Neural progenitor cell (in vitro differentiated cells): ENCODE measurements at places on chromosomes 2 and 18.
A peak's percentile ranks its signal among the peaks of the same experiment; 100 is the strongest.

DNA sequence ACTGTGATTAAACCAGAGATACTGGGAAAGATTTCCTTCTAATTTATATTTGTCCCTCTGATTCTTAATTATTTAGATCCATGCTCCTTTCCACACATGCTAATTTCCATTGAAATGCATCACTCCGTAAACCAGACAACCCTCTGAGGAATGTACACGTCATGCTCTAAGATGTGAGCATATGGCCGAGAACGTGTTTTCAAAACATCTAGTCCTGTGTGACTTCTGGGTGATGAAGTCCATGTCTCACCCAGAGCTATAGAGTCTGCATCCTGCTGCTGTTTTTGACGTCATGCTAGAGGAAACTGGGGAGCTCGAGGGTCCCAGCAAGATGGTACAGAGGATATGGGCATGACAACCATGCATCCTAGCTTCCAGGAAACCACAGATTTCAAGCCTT lies 53.6 kb downstream of the CAPN13 start:
- DNase-seq: no peak

- DNase-seq: no peak
Measured at GRCh38 chr2:233446606-233447305, 92.5 kb downstream of the DGKD start.

DNA sequence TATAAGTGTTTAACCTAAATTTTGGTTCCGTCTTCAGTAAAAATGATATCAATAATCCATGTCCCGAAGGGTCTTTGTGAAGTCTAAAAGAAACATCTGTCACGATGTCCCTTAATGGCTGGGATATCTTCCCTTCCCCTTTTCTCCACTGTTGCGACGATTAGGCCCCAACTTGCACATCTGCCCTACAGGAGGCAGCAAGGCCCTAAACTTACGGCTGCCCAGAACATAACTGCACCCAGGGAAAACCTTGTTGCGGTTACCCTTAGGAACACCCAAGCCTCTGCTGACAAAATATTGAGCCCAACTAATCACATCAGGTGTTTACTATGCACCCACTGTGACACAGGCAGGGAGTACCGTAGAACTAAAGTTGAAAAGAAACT lies 1.3 kb upstream of the SMAD2 start:
- DNase-seq: peak; percentile 78

DNA sequence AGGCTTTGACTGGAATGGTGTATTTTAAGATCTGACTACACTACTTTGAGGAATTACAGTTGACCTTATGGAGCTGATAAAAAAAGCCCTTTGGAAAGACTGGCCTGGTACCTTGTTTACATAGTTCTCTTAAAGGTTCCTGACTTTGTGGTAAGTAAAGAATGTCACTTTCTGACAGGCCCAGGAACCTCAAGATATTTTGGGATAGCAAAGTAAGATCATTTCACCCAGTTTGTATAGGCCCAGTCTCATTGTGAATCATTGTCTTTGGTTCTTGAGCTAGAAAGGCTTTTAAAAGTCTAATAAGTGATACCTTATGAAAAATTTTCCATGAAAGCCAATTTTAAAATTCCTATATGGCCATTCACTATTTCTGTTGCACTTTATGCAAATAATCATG lies 316.3 kb upstream of the LRRTM4 start:
- no peak for DNase-seq

DNA sequence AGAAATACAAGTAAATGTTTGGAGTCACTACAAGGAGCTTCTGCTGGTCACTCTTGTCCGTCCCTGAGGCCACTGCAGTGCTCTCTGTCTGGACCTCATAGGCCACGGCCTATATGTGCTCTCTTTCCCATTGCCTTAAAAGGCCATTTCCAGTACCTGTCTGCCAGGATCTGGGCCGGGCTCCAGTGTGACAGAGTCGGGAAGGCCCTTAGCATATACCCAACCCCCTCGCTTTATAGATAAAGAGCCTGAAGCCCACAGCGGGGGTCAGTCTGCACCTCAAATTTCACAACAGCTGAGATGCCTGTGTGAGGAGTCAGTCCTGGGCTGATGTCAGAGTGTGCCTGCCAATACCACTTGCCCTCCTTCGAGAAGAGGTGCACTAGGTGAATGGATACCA lies 39.9 kb downstream of the ADD2 start:
- DNase-seq: no peak

DNA sequence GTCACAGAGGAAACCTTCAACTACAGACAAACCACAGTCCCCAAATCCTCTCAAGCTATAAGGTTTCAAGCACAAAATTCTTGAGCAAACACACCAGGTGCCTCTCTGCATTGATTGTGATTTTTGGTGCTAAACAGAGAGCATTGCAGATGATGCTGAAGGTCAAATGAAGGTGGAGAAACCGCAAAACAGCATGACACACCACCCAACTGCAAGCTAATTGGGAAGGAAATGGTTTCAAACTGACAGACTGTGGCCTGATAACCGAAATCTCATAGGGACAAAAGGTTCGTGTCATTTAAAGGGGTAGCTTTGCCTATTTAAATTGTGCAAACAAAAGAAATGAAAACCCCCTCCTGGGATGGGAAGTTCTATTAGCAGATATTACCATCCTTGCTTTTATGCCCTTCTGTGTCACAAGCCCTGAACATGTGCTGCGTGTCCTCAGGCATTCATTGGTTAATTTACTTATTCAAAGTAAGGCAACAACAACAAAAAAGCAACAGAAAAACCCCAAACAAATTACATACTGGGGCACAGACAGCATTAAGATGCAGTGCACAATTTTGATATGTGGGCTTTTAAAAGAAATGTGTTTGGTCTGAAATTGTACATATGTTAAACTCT lies 154.9 kb downstream of the AQP4 start:
- DNase-seq: no peak

- DNase-seq: no peak
Measured at GRCh38 chr2:10879624-10880585, 31.8 kb upstream of the KCNF1 start.

GRCh38 chr2:186718903-186719302 lies 25.0 kb downstream of the FAM171B start:
- DNase-seq: peak; percentile 44

- no peak for DNase-seq
Measured at GRCh38 chr2:33655626-33656320, 56.7 kb upstream of the FAM98A start.

DNA sequence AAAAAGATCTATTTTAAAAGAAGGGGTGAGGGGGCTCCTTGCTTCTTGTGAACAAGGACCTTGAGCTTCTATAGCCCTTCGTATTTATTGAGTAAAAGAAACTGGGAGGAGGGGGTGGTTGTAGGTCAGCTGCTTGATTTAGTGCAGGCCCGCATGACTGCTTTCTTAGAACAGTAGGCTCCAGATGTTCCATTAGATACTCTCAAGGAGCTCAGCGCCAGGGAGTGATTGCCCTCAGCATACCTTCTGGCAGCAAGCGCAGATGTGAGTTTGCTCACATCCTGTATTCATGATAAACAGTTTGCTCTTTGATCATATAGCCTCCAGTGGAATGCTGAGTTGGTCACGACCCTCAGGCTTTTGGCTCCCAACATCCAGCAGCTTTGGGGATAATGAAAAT lies 108.9 kb upstream of the XPO1 start:
- no peak for DNase-seq

GRCh38 chr2:196384729-196385128 lies 213.4 kb upstream of the STK17B start:
- no peak for DNase-seq

GRCh38 chr18:76757335-76757734 lies 65.0 kb upstream of the ZNF236 start:
- DNase-seq: no peak

DNA sequence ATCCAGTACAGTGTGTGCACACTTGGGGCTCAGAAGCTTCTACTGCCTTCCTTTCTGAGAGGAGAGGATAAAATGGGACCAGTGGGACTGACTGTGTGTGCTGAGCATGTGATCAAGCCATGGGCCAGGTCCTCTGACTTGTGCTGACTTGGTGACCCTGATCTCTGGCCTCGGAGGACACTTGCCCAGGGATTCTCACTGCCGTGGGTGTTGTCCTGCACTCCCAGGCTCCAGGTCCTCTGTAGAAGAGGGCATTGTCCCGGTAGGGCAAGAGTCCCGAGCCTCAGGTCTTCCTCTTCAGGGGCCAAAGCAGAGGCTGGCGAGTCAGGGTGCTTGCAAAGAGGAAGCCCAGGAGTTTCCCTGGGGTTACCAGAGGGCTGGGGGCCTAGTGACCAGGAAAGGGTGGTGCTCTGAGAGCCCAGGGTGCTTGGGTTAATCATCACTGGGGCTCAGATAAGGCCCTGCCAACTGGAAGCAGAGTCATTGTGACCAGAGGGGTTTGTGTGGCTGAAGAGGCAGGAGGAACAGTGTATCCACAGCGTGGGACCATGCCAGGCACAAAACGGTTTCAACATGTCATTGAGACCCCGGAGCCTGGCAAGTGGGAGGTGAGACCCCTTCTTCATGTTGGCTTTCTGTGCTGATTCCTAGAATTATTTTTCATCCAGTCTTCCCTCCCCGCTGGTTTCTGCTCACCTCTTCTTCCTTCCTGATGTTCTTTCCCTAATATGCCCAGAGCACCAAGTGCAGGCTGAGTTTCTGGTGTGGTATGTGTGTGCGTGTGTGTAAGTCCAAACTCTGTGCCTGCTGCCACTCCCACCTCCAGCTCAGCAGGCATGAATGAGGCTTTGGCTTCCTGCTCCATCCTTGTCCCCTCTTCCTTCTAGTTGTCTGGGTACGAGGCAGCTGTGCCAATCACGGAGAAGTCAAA lies at the start of gene GCKR:
Gene GCKR, plus strand, starts transcription at position 483 of the 931 bp plus-strand sequence. Its CDS starts 66 bp downstream, at position 549.
- no peak for DNase-seq

- no peak for DNase-seq
Measured at GRCh38 chr2:46323730-46324129, 26.5 kb downstream of the EPAS1 start.

DNA sequence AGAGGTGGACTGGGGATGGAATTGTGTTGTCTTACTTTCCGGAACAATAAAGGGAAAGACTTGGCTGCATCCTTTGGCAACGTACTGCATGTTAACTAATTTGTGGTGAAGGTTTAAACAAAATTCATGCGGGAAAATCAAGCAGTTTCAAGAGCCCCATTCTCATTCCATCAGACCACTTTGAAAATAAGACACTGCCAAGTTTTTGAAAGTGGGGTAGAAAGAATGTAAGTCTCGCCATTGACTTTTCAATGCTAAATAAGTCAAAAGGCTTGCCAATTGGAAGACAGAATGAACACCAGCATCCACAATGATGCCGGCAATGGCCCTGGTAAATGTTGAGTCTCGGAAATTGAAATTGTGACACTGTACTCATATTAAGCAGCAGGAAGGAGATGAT lies 322.0 kb downstream of the RND3 start:
- no peak for DNase-seq

DNA sequence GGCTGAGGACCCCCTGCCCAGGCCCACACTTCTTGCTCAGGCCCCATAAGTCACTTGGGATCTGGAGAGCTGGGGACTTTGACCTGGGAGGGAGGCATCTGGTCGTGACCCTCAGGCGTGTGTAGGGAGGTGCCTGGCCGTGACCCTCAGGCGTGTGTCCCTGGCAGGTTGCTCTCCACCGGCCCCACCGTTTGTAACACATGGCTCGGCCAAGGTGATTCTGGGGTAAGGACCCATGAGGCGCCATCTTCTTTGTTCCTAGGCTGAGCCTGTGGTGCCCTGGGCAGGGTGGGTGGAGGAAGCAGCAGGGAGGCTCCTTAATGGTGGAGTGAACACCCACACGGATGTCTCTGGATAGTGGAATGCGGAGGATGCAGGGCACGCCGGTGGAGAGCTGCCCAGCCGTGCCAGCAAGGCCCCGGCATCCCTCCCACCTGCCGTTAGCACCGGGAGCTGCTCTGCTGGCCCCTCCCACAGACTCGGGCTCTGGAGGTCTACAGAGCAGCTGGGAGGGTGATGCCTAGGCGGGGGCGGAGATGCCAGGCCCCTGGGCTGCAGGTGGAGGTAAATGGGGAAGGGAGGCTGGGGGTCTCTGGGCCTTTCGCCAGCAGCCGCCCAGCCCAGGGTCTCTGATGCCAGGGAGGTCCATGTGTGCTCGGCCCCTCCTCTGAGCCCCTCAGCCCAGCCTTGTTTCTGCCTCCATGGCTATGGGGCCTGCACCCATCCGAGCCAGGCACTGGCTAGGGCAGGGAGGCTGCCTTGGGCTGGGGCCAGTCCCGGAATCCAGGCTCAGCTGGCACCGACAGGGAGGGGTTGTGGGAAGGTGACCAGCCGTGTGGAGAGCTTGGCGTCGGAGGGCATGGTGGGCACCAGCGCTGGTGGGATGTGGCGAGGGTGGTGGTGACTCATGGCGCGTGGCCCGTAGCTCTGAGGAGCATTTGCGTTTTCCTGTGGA lies 1.1 kb upstream of the GAL3ST2 start:
- DNase-seq: no peak

DNA sequence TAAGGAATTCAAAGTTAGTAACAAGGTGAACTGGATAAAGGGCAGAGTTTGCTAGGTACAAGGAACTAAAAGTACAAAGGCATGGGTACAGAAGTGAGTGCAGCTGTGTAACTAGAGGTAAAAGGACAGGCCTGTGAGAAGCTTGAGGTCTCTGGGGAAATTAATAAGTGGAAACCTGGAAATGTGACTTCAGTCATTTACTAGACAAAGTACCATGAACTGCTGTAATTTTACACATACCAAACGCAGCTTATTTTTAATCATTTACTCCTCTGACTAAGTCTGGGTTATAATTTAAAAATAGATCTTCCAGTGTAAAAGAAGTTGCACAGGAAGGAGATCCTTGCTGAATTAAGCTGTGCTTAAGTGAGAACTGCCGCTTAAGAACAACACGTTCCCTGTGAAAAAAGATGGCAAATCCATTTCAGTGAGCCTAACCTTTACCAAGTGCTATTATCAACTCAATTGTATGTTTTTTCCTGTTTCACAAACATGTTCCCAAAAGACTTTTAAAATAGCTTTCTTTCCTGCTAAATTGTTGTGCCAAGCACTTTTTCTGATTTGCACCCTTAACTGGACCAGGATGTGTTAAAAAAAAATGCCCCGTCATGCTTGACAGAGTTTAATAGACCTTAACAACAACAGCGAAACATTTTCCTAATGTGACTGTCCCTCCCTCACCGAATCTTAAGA lies 44.3 kb downstream of the CALCRL start:
- no peak for DNase-seq

GRCh38 chr2:100077456-100077855 lies 64.9 kb downstream of the AFF3 start:
- no peak for DNase-seq

- DNase-seq: peak; percentile 63
Measured at GRCh38 chr2:25257032-25257552, 84.6 kb downstream of the DNMT3A start.

- no peak for DNase-seq
Measured at GRCh38 chr18:76504749-76505148, 9.7 kb upstream of the ZNF516 start.

DNA sequence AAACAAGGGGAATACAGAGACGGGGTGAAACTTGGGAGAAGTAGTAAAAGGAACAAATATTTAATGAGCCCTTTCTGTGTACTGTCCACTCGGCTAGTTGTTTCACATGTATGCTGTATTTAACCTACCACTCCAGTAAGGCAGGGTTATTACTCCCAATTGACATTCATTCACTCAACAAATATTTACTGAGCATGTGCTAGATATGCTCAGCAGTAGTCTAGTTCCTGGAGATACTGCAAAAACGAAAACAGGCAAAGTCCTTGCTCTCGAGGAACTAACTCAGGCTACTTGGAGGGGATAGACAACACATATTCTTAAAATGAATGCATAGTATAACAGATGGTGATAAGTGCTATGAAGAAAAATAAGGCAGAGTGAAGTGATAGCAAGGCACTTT lies 207.3 kb downstream of the SS18 start:
- no peak for DNase-seq
